Central memory CD8-positive, alpha-beta T cell (primary cell): ENCODE measurements at places on chromosomes 3 and 15.

GRCh38 chr15:60762638-60763037 is 283.7 kb upstream of the ICE2 start:
- no peak overlapping the region for H3K27ac ChIP-seq
- no peaks in the 10 kb centered on the region for H3K36me3 ChIP-seq
- no peak overlapping the region for H3K4me3 ChIP-seq
- DNase-seq, result no peak

GRCh38 chr3:25495726-25496253 is 67.7 kb downstream of the RARB start:
- DNase-seq, result no peak
- H3K4me1 ChIP-seq, result no peaks in the 10 kb centered on the region
- no peak overlapping the region for H3K27ac ChIP-seq
- no peak overlapping the region for H3K4me3 ChIP-seq

GRCh38 chr3:39260957-39261356 is 18.9 kb downstream of the CX3CR1 start:
- H3K36me3 ChIP-seq, result peaks cover 29% of the 10 kb centered on the region
- peaks cover 77% of the 10 kb centered on the region for H3K4me1 ChIP-seq
- peak overlapping the region; percentile 55 for H3K4me3 ChIP-seq
- peak overlapping the region; percentile 86 for H3K27ac ChIP-seq
- no peak for DNase-seq

- DNase-seq, result no peak
- no peaks in the 10 kb centered on the region for H3K27me3 ChIP-seq
- H3K4me3 ChIP-seq, result peak overlapping the region; percentile 48
- peaks cover 13% of the 10 kb centered on the region for H3K36me3 ChIP-seq
- H3K4me1 ChIP-seq, result peaks cover 46% of the 10 kb centered on the region
These were observed 43.6 kb downstream of the RASA2 start for GRCh38 chr3:141530415-141530768.

DNA sequence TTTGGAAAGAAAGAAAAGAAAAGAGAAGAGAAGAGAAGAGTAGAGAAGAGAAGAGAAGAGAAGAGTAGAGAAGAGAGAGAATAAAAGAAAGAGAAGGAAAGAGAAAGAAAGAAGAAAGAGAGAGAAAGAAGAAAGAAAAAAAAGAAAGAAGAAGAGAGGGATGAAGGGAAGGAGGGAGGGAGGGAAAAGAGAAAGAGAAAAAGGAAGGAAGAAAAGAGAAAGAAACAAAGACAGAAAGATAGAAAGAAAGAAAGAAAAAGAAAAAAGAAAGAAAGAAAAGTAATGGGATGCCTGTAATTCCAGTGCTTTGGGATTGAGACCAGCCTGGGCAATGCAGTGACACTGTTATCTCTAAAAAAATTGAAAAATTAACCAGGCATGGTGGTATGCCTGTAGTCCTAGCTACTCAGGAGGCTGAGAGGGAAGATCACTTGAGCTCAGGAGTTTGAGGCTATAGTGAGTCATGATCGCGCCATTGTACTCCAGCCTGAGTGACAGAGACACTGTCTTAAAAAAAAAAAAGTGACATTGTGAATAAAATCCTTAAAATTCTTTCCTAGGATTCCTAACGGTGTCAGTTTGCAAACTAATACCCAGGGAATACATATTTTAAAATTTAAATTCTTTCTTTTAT is 1.7 kb downstream of the RASL12 start:
- H3K27me3 ChIP-seq, result peaks cover 56% of the 10 kb centered on the region
- no peaks in the 10 kb centered on the region for H3K36me3 ChIP-seq
- DNase-seq, result no peak
- H3K27ac ChIP-seq, result no peak overlapping the region

GRCh38 chr15:57865294-57865693 is 158.8 kb downstream of the POLR2M start:
- DNase-seq, result no peak
- H3K4me3 ChIP-seq, result no peak overlapping the region
- peaks cover 3% of the 10 kb centered on the region for H3K36me3 ChIP-seq
- H3K27ac ChIP-seq, result no peak overlapping the region
- H3K27me3 ChIP-seq, result peaks cover 54% of the 10 kb centered on the region
- peaks cover 10% of the 10 kb centered on the region for H3K4me1 ChIP-seq

DNA sequence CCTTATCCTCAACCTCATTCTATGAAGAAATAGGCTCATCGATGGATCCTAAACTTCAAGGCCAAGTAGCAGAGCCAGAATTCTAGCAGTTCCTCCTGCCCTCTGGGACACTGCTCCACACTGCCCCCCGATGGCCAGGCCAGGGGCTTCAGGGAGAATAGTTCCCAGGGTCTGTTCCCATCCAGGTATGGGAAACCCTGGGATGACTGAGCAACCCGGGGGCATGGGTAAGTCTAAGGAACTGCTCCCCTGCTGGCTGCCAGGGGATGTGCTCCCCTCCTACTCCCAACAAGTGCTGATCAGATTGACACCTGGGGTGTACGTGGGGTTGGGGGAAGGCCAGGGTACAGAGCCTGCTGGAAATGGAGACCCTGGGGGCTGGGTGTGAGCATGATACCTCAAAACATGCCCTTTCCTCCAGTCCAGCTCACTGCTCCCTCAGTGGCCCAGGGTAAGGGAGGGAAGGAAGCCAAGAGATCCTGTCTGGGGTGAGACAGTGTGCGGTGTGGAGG is 7.6 kb downstream of the ULK3 start:
- DNase-seq, result no peak
- H3K36me3 ChIP-seq, result peaks cover 3% of the 10 kb centered on the region
- H3K4me1 ChIP-seq, result peaks cover 4% of the 10 kb centered on the region
- H3K27me3 ChIP-seq, result no peaks in the 10 kb centered on the region
- H3K4me3 ChIP-seq, result no peak overlapping the region

GRCh38 chr3:181710345-181711291 is 1.1 kb upstream of the SOX2 start:
- H3K36me3 ChIP-seq, result peaks cover 3% of the 10 kb centered on the region
- H3K27ac ChIP-seq, result no peak overlapping the region
- H3K27me3 ChIP-seq, result peaks cover 56% of the 10 kb centered on the region
- no peak overlapping the region for H3K4me3 ChIP-seq
- peaks cover 5% of the 10 kb centered on the region for H3K4me1 ChIP-seq
- DNase-seq, result no peak

DNA sequence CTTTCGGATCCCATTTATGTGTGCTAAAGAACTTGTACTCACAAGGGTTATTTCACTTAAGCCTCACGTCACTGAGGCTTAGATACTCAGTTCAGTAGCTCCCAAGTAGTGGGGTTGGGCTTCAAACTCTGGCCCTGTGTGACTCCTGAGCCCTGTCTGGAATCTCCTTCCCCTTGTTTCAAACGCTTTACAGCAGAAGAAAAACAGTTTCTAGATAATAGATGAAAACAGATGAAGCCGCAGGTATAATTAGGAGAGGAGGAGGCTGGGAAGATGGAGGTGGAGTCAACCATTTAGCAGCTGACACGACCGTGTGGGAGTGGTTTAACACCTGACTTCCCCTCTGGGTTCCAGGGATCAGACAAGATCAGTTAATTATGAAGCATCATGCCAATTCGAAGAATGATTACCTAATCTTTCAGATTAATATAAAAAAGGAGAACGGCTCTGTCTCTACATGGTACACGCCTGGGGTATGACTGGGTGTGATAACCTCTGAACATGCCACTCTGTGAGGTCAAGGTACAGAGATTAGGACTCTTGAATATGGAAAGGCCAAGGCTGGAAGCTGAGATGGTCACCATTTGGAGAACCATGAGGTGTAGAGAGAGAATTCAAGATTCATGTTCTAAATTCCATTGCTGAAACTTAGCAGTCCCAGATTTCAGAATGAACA is 31.1 kb downstream of the TPM1 start:
- H3K4me1 ChIP-seq, result peaks cover 9% of the 10 kb centered on the region
- no peak overlapping the region for H3K27ac ChIP-seq
- peaks cover 4% of the 10 kb centered on the region for H3K36me3 ChIP-seq
- H3K27me3 ChIP-seq, result no peaks in the 10 kb centered on the region

DNA sequence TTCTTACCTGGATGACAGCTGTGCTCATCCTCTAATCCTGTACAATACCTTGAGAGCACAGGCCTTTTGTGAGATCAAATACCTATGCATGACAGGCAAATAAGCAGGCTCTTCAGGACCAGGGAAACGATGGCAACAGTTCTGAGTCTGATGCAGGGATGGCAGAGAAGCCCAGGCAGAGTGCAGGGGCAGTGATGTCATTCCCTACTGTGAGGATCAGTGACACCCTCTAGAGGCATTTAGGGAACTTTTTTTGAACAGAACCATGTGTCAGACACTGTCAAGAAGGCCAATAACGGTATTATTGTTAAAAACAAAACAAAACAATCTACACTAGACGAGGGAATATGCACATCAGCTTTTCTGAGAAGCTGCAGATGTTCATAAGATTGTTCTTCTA is 314.8 kb upstream of the CTDSPL start:
- H3K4me1 ChIP-seq, result no peaks in the 10 kb centered on the region
- no peak overlapping the region for H3K4me3 ChIP-seq
- H3K36me3 ChIP-seq, result peaks cover 2% of the 10 kb centered on the region
- H3K27me3 ChIP-seq, result peaks cover 22% of the 10 kb centered on the region
- no peak overlapping the region for H3K27ac ChIP-seq

- DNase-seq, result no peak
- H3K36me3 ChIP-seq, result no peaks in the 10 kb centered on the region
- no peak overlapping the region for H3K4me3 ChIP-seq
- no peaks in the 10 kb centered on the region for H3K4me1 ChIP-seq
These were observed 22.3 kb downstream of the CFAP92 start for GRCh38 chr3:128971421-128972100.

DNA sequence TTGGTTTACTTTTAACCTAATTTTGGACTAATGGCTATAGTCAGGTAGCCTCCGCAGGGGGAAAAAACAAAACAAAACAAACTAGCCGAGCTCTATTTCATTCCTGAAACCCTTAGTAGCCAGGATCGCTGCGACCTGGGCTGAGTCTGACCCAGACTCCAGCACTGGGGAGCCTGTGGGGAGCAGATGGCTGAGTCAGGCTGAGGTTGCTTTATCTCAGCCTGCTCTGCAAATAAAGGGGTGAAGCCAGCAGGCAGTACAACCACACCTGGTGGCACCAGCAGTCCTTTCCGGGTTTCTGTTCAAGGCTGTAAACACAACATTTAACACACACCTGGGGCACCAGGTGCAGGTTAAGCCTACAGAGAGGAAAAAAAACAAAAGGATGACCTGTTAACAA is 27.3 kb downstream of the ABHD2 start:
- H3K4me3 ChIP-seq, result no peak overlapping the region
- peaks cover 29% of the 10 kb centered on the region for H3K36me3 ChIP-seq
- DNase-seq, result no peak

- no peaks in the 10 kb centered on the region for H3K27me3 ChIP-seq
- H3K4me3 ChIP-seq, result no peak overlapping the region
- no peak overlapping the region for H3K27ac ChIP-seq
- H3K4me1 ChIP-seq, result peaks cover 5% of the 10 kb centered on the region
- H3K36me3 ChIP-seq, result no peaks in the 10 kb centered on the region
These were observed 615.2 kb upstream of the NR2F2 start for GRCh38 chr15:95715116-95715903.

DNA sequence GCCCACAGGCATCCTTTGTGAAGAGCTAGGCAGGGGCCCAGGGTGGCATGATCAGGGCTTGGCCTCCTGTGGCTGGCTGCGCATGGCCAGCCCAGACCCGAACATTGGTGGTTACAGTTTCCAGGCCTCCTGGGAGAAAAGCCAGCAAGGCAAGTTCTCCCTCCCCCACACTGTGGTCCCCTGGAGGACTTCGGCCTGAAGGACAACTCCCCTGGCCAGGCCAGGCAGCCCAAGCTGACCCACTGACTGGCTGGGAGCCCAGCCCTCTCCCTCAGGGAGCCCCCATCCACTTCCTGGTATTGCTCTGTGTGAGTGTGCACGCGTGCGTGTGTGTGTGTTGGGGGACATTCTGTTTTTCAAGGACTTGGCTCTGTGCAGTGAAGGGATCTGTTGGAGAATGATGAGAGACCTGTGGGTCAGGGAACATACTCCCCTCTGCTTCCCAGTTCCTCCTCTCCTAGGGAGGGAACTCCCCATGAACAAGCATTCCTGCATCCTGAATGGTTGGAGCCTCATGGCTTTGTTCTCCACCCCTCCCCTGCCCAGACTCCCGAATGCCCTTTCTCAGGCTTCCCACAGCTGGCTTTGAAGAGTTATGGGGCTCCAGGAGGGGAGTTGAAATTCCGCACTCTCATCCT is 29.5 kb downstream of the CORO2B start:
- H3K36me3 ChIP-seq, result no peaks in the 10 kb centered on the region
- H3K4me3 ChIP-seq, result no peak overlapping the region
- no peak overlapping the region for H3K27ac ChIP-seq
- H3K27me3 ChIP-seq, result peaks cover 35% of the 10 kb centered on the region
- no peak for DNase-seq
- H3K4me1 ChIP-seq, result no peaks in the 10 kb centered on the region

- H3K36me3 ChIP-seq, result no peaks in the 10 kb centered on the region
- no peaks in the 10 kb centered on the region for H3K4me1 ChIP-seq
- H3K27me3 ChIP-seq, result peaks cover 16% of the 10 kb centered on the region
These were observed 87.8 kb downstream of the C3orf70 start for GRCh38 chr3:185065059-185065458.

GRCh38 chr3:123800362-123800682 is 83.8 kb downstream of the MYLK start:
- no peaks in the 10 kb centered on the region for H3K4me1 ChIP-seq
- DNase-seq, result no peak
- no peak overlapping the region for H3K4me3 ChIP-seq

GRCh38 chr15:85620690-85621049 is 174.1 kb downstream of the KLHL25 start:
- peaks cover 43% of the 10 kb centered on the region for H3K4me1 ChIP-seq
- H3K27me3 ChIP-seq, result no peaks in the 10 kb centered on the region
- H3K4me3 ChIP-seq, result no peak overlapping the region
- DNase-seq, result no peak
- no peak overlapping the region for H3K27ac ChIP-seq

DNA sequence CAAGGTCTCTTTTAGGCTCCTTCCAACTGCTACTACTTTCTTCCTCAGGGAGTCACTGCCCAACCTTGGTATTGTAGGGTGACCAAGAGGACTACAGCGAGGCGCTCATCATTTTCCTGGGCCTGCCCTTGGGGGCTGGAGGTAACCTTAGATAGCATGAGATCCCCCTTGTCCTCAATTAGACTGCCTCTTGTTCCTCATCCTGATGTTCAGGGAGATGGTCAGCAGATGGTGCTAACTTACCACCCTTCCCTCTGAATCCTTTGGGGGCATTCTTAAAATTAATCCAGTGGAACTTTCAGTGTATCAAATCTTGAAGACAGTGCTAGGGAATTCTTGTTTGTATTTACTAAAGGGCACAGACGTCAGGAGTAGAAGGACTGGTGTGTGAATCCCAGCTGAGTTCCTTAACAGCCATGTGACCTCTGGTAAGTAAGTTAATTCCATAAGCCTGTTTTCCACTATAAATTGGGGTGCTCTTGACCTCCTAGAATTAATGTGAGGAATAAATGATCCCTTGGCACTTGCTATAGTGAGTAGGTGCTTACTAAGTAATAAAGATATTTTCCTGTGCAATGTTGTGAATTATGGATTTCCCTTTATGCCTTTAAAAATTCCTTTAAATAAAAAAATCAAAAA is 4.1 kb upstream of the CLPX start:
- peaks cover 4% of the 10 kb centered on the region for H3K36me3 ChIP-seq
- peaks cover 9% of the 10 kb centered on the region for H3K4me1 ChIP-seq
- H3K27ac ChIP-seq, result no peak overlapping the region
- no peaks in the 10 kb centered on the region for H3K27me3 ChIP-seq
- no peak overlapping the region for H3K4me3 ChIP-seq

- no peak for DNase-seq
- peaks cover 2% of the 10 kb centered on the region for H3K27me3 ChIP-seq
- H3K36me3 ChIP-seq, result no peaks in the 10 kb centered on the region
- H3K4me1 ChIP-seq, result no peaks in the 10 kb centered on the region
These were observed 10.0 kb upstream of the PAQR5 start for GRCh38 chr15:69288531-69289341.

GRCh38 chr15:65204931-65205660 is 6.2 kb downstream of the CILP start:
- DNase-seq, result no peak
- H3K4me3 ChIP-seq, result no peak overlapping the region
- H3K4me1 ChIP-seq, result no peaks in the 10 kb centered on the region
- H3K36me3 ChIP-seq, result no peaks in the 10 kb centered on the region
- H3K27ac ChIP-seq, result no peak overlapping the region
